ENCODE measurements at places on chromosomes 3 and 15.

GRCh38 chr3:25572336-25572735, 92.4 kb downstream of the TOP2B start:
- no peak for DNase-seq

DNA sequence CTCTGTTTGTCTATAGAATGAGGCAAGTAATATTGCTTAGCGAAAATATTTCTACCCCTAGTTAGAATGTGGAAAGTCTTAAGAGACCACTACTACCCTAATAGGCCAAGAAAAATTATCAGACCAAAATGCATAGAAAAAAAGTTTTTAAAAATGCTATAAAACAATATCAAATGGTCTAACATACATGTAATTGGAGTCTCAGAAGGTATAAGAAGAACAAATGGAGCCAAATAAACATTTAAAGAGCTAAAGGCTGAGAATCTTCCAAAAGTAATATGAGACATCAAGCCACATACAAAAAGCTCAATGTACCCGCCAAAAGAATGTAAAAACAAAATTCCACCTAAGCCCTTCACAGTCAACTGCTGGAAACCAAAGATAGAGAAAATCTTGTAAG, 133.5 kb upstream of the GADL1 start:
- DNase-seq: no peak

GRCh38 chr3:129514563-129514962, 13.9 kb upstream of the RHO start:
- no peak for DNase-seq

GRCh38 chr3:166405896-166406295, 568.7 kb upstream of the BCHE start:
- no peak for DNase-seq
